Activated CD8-positive, alpha-beta memory T cell treated with anti-CD3 and anti-CD28 coated beads for 48 hours (primary cell): ENCODE measurements at places on chromosomes 2 and 18.

- DNase-seq: no peak
Measured at GRCh38 chr2:68741238-68741637, 6.6 kb downstream of the ARHGAP25 start.

DNA sequence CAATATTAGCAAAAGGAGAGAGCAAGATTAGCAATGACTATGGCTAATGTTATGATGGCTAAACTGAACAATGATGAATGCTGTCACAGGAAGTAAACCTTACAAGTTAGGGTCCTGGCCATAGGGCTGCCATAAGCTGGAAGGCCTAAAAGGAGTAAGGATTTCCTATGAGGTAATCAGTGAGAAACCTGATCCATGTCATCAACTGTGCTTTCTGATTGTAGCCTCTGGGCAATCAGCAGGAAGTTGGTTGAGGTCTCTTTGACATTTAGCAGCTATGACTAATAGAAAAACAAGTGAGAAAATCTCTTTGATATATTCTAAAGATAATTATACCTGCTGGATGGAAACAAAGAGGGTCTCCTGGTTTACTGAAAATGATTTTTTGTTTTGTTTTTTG lies 193.0 kb downstream of the RAB3GAP1 start:
- DNase-seq: no peak

DNA sequence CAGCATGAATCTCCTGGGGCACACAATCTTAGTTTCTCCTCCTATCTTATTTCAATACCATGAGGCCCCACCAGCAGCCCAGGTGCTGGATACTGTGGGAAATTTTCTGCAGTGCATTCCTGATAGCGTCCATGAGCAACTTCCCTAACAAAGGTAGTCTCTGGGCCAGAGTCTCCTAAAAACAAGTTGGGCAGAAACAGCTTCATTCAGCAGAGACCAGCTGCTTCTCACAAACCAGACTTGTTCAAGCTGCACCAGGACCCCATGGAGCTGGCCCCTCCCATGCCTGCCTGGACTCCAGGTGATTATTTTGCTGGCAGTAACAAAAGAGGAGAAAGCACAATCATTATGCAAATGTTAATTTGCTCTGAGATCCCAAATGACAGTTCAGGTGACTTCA lies 31.4 kb downstream of the MYO5B start:
- no peak for DNase-seq

GRCh38 chr2:36027616-36028015 lies 328.0 kb upstream of the CRIM1 start:
- no peak for DNase-seq
